ENCODE measurements at places on chromosomes 11 and 22.

GRCh38 chr11:72287293-72287692 lies 43.3 kb upstream of the PHOX2A start:
- no peak for DNase-seq

DNA sequence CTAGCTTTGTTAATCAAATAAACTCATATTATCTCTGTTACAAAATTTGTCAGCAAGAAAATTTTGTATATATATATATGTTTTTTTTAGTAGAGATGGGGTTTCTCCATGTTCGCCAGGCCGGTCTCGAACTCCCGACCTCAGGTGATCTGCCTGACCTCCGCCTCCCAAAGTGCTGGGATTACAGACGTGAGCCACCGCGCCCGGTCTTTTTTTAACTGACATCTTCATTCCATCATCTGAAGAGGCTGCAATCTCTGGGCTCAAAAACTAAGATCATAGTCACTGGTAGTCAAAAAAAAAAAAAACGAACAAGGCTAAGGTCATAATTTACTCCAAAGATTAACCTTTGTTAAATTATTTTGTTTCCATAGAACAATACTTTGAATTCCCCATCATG lies 5.3 kb upstream of the KLHDC7B start:
- no peak for DNase-seq

DNA sequence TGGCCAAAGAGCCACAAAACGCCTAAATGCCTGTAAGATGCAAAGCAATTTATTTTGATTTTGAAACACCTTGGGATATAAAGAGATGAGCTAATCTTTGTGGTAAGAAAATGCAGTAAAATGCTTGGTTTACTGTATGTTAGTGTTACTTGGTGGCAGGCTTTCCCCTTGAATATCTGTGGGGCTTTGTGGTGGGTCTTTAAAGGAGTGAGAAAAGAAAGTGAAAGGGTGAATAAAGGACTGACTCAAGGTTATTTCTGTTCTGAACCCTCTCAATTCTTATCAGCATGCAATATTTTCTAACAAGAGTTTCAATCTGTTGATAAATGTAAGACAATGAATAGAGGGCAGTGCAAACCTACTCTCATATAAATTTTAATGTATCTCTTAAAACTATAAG lies 1555.9 kb upstream of the RAG2 start:
- DNase-seq: no peak

DNA sequence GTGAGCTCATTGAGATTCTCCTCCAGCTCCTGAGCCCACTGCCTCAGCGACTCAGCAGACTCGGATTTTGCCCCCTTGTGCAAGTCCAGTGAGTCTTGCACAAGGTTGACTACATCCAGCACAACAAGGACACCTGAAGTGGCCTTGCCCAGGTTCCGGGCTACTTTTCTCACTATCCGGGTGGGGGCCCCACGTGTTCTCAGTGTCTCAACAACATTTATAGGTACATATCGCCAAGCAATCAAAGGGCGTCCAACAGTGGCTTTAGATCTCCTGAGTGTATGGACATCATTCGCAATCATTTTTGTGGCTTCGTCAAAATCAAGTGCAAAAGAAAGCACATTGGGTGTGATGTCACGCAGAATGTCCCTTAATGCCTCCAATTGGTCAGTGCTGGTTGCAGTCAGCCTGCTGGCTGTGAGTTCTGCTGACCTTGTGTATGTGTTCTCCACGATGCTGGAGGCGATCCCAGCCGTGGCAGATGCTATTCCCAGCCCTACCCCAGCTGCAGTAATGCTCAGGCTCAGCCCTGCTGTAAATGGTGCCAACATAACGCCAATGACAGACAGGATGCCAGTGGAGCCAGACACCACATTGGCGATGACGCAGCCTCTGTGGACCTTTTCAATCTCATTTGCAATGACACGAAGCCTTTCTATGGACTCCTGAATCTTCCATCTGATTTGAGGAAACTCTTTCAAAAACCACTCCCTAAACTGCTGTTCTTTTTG lies 10.3 kb downstream of the APOL4 start:
- peak; percentile 25 for DNase-seq

- DNase-seq: no peak
Observed at GRCh38 chr11:116686866-116687265, 85.9 kb downstream of the BUD13 start.

DNA sequence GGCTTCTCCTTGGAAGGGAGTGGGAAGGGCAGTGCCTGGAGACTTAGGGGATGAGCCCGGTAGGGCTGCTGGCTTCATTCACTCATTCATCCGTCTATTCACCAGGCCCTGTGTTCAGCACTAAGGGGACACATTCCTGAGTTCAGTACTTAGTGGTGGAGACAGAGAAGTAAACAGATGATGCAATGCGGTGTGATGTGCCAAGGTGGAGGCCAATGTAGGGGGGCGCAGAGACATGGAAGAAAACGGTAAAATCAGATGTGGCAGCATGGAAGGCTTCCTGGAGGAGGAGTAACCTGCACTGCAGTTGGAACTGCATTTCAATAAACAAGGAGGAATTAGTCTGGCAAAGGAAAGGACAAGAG lies 21.3 kb downstream of the GRIK4 start:
- peak; percentile 53 for DNase-seq

DNA sequence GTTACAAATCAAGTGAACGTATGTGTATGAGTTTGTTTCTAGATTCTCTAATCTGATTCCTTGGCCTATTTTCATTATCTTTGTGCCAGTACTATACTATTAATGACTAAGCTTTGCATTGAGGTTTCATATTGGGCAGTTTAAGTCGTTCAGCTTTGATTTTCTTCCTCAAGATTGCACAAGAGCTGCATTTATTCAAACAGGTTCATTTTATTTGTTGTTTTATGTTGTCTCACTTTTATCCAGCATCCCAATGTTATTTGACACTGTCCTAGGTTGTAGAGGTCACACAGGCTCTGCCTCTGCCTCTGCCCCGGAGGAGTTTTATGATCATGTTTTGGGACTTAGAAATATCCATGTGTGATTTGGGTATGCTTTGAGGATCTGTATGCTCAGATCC lies 79.8 kb downstream of the TEAD1 start:
- DNase-seq: no peak

GRCh38 chr11:64718084-64718779 lies 4.8 kb downstream of the NRXN2 start:
- no peak for DNase-seq

- no peak for DNase-seq
Observed at GRCh38 chr11:64881476-64881875, 3.1 kb upstream of the EHD1 start.

- DNase-seq: no peak
Observed at GRCh38 chr11:117754030-117754429, 43.0 kb downstream of the DSCAML1 start.

DNA sequence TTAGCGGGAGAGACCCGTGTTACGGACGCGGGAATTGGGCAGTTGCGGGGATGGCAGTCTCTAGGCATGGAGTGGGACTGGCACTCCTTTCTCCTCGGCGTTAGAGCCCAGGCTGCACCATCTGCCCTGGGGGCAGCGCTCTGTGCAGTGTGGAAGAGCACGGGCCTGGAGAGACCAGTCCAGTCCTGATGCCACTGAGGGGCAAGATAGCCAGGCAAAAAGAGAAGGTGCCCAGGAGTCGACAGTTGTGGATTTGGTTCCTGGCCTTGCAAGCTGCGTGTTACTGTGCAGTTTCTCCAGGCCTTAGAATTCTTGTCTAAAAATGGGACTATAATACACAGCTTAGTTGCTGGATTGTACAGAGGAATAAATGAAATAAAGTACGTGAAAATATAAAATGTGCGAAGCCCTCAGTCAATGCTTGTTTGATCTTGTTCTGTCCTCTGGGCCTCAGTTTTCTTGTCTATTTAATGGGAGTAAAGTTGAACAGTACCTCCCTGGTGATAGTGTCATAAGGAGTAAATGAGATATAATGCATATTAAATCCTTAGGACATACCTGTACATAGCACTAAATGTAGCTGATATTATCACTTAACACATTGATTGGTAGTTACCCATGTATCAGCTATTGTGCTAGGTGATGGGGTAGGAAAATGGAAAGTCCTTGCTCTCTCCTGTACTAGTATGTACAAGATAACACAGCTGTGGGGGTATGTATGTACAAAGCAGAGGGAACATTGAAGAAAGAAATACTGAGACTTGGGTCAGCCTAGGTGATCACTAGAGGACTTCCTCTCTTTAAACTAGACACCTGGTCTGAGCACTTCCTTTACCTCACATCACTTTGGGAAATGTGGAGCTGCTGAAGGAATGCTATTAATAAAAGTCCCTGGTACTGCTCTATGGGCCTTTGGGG lies 1.2 kb downstream of the ATXN10 start:
- no peak for DNase-seq

DNA sequence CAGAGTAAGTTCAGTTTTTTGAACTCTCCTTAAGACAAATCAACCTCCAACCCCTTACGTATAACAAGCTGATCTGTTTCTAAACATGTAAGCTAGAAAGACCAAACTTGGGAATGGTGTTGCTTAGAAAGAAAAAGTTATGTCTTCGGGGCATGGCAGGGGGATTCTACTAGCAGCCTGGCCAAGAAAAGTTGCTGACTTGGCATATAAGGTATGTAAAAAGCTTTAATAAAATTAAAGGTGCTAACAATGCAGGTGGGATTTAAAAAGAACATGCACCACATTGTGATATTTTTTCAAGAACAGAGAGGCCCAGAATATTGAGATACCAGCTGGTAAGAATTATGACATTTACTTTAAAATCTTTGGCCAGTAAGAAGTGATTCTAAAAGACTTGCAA lies 411.4 kb upstream of the CCDC90B start:
- no peak for DNase-seq

All from M059J (cell line).